Peyer's patch (tissue), 4 donors: ENCODE measurements at places on chromosomes 6 and 20.

- no peak for DNase-seq
Observed at GRCh38 chr6:110938171-110938570, 20.3 kb upstream of the GTF3C6 start.

GRCh38 chr6:37725957-37726356 is 28.3 kb upstream of the MDGA1 start:
- no peak for DNase-seq

- DNase-seq = no peak
Observed at GRCh38 chr6:1070085-1070521, 241.8 kb upstream of the FOXQ1 start.

DNA sequence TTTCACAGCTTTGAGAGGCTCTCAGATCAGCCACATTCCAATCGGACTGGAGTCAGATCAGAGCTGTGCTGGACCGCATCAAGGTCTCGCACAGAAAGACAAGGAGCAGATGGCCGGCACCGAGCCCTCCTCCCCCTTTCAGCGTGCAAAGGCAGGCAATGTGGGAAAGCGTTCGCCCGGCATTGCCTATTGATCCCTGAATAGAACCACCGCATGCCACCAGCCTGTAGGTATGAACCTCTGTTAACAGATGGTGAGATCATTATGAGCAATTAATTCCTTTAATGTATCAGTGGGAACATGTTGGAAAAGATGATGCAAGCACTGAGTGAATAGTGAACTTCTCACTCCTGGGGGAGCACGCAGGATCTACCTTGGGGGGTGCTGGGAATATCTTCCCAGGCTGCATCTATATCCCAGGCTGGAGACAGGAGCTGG is 117.5 kb upstream of the ID4 start:
- DNase-seq = no peak
